GM12878 (cell line): ENCODE measurements at places on chromosomes 3 and 15.
A peak's percentile ranks its signal among the peaks of the same experiment; 100 is the strongest.

- no peak for DNase-seq
These were observed 14.0 kb downstream of the ABHD6 start for GRCh38 chr3:58251631-58252035.

DNA sequence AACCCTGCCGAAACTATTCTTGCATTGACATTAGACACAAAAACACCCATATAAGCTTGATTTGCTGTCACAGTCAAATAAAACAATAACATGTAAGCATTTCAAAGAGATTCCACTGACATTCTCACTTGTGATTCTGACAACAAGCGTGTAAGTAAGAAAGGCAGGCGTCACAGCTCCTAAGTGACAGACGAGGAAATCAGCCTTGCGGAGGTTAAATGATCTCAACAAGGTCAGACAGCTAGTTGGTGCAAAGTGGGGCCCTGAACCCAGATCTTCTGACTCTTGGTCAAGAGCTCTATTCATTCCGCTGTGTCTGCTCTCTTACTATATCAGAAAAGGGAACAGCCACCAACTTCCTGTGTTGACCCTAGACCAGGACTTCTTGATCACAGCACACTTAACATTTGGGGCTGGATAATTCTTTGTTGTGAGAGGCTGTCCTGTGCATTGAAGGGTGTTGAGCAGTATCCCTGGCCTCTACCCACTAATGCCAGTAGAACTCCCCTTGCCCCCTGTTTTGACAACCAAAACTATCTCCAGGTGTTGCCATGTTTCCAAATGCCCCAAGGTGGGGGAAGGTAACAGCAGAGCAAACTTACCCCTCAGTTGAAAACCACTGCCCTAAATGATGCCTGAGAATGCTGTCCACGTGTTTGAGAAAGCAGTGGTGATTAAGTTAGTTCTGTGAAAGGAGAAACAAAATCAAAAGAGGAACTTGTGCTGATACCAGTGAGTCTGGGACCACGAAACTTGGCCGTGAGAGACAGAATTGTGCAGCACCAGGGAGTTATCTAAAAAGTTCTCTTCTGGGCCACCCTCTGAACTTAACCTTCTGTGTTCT, 86.1 kb downstream of the LIPC start:
- peak; percentile 85 for DNase-seq

- no peak for DNase-seq
These were observed 428.5 kb upstream of the CNTN3 start for GRCh38 chr3:75042941-75043340.

- peak; percentile 53 for DNase-seq
These were observed 211.5 kb downstream of the NFKBIZ start for GRCh38 chr3:102060814-102061213.

- DNase-seq: no peak
These were observed 20.0 kb downstream of the RIOX2 start for GRCh38 chr3:97952280-97952679.
